ENCODE measurements at places on chromosomes 1 and 21. TPM values are rescaled to one million over a fixed set of nuclear protein-coding genes. Genes with fewer than 3 reads are reported as not detected.

SERTAD4 gene
- total RNA-seq: 2.7 TPM

DNA sequence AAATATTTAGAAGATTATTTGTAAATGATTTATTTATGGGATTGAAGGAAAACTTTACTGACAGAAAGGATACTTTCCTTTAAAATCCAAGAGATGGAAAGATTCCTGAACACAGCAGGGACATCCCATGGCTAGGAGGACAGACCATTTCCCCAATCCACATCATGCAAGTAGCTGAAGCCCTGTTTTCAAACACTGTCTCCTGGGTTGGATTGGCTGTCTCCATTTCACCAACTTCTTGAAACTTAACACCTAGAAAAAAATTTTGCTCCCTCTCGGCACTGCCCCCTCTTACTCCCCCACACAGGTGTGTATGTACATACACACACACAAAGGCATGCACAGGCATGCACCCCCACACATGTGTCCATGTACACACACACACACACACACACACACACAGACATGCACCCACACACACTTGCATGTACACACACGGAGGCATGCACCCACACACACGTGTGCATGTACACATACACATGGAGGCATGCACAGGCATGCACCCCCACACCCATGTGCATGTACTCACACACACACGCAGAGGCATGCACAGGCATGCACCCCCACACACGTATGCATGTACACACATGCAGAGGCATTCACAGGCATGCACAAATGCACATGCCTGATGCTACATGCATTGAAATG lies 320.0 kb downstream of the CHRM3 start:
- no peak for DNase-seq

DNA sequence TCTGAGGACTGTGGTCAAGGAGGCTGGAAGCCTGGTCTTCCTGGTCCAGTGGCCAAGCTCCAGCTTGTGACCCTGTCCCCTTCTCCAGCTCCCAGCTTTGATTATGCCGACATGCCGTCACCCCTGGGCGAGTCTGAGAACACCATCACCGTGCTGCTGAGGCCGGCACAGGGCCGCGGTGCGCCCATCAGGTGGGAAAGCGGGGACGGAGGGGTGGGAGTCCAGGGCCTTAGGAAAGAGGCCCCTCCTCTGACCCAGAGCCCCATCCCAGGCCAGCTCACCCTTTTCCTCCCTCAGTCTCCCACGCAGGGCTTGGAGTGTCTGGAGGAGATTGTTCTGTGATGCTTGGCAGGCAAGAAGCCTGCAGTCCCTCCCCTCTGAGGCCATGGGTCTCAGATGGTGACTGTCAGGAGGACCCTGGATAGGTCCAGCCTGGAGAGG lies 43.6 kb downstream of the PTPRU start:
- no peak for DNase-seq

- DNase-seq: no peak
Measured at GRCh38 chr1:111370871-111371270, 56.7 kb downstream of the OVGP1 start.

DNA sequence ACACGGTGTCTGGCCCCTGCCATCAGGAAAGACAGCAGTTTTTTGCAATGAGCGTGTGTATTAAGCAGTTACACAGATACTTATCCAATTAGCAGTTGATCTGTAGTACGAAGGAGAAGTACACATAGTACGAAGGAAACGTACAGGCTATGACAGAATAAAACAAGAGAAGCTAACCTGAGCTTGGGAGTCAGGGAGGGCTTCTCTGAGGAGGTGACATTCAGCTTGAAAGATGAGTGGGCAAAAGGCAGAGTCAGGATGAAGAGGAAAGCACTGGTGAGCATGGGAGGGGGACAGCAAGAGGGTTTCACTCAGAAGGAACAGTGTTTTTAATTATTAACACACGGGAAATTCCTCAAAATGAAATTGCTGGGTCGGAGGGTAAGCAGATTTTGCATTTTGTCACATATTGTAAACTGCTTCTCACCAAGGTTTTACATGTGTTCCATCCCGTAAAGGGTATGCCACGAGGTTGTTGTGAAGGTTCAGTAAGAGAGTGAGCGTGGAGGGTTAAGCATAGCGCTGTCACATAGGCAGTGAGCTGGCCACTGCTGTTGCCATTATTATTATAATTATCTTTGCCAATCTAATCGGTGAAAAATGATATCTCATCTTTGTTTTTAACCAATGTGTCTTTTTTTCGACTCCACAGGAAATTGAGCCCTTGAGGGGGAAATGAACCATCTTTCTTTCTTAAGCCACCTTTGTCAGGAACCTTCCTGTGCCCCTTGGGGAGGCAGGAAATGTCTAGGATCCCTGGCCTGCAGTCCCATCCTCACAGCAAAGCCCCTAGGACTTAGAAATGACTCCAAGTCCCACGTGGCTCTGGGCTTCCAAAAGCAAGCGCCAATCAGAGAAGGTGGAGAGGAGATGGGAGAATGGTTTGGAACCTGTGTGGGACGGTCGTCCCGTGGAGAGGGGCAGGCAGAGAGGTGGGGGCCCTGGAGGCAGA lies 47.3 kb upstream of the POU3F1 start:
- no peak for DNase-seq

- no peak for DNase-seq
Measured at GRCh38 chr1:63063367-63063766, 259.0 kb upstream of the FOXD3 start.

DNA sequence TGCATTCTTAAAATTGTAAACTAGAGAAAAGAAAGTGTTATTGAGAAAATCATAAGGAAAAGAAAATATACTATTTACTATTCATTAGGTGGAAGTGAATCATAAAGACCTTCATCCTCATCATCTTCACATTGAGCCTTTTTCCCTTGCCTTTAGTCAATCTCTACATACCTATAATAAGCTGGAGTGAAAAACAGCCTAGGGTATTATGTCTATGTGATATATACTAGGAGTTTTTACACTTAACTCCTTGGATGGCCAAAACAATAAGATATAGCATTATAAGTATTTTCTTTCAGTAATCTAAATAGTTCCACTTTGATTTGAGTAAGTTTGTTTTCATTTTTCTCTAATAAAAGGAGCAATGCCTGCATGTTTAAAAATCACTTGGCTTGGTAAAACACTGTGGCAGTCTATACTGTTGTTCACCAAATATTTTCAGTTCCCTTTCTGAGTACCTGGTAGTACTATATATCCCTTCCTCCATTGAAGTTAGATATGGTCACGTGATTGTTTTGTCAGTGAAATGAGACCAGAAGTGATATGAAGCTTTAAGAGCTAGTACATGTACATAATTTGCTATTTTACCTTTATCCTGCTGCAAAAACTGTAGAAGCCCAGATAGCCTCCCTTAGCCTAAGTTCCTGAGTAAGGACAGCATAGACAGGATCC lies 78.3 kb downstream of the CLEC20A start:
- no peak for DNase-seq

TMEM240 gene
- 3.9 TPM for total RNA-seq

TFF2 gene
- total RNA-seq: not detected

DNA sequence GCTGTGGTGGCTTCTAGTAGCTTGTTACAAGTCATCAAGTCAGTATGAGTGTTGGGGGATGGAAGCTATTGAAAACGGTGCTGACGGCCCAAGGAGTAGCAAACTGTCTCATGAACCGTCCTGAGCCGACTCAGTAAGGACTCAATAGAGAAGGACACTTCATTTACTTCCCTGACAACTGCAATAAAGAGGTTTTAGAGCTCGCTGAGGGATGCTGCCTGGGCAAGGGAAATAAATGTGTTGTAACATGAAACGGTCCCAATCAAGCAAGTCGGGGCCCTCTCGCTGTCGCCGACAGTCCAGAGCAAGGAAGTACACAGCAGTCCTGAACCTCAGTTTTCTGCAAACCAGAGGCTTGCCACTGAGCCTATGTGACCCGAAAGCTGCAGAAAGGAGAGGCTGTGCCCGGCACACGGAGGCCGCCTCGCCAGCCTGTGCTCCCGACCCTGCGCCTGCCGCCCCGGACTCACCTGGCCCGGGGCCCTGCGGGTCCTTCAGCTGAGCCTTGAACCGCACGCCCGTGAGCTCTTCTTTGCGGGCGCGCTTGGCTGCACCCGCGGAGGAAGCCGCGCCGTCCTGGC lies 423 bp downstream of the URB1 start:
- no peak for DNase-seq

DNA sequence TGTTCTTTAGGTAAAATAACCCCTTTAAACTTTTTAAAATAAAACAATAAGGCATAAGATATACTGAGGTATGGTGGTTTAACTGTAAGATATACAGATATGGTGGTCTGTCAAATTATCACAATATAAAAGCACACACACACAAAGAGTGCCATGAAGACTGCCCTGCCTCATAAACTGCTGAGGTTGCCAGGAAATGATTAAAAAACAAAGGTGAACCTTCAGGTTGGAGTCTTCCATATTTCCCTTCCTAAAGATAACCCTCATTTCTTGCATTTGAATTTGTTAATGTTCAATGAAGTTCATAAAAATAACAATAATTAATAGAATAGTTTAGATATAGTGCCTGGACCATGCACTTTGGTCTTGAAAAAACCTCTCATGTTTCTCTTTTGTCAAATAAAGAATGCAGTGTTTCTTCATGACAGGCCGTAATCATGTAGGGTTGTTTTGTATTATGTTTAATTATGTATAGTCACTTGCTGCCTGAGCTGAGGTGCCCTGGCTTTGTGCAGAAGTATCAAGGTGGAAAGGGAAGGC lies 123.6 kb upstream of the B3GALT2 start:
- no peak for DNase-seq

GRCh38 chr21:16742131-16742641 lies 770.7 kb upstream of the CXADR start:
- DNase-seq: no peak

HAPLN2 gene
- not detected for total RNA-seq
